ENCODE measurements at places on chromosomes 3 and 15.

DNA sequence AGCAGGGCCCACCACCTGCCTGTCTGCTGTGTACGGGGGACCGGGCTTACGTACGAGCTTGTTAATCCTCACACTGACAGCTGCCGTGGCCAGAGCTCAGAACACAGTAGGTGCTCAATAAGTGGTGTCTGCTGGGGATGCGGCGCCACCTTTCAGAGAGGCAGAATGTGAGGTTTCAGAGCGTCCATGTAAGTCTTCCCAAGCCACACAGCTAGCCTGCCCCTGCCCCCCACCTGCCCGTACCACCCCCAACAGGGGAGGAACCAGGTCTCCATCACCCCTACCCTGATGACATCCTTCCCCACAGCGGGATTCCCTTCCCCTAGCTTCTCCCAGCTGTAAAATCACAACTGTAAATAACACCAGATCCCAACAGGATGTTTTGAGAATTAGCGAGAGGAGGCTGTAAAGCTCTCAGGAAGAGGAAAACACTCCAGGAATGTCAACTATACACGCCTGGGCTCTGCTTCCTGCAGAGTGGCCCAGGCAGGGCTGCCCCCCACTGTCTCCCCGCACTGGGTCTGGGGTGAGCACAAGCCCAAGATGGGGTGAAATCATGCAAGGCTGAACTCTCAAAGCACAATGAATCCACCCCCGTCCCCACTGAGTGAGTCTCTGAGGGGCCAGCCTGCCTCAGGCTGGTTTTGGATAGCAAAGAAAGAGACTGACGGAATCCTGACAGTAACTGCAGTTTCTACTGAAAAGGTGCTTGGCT lies 250.1 kb upstream of the LYSMD4 start:
- no peak for DNase-seq

DNA sequence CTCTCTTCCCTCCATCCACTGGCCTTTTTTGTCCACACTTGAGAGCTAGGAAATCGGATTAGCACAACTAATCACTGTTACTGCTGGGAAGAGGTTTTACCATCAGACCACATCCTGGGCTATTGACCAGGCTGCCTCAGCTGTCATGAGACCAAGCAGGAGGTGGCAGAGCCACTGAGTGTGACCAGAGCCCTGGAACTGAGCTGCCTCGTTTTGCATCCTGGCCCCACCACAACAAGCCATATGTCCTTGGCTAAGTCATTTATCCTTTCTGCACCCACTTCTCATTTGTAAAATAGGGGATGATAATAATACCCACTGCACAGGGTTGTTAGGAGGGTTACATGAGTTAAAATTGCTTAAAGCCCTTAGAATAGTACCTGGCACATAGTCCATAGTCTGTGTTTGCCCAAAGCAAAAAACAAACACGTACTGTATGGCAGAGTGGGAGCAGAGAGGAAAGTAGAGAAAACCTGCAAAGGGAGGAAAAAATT lies 34.1 kb downstream of the TMEM158 start:
- no peak for DNase-seq

DNA sequence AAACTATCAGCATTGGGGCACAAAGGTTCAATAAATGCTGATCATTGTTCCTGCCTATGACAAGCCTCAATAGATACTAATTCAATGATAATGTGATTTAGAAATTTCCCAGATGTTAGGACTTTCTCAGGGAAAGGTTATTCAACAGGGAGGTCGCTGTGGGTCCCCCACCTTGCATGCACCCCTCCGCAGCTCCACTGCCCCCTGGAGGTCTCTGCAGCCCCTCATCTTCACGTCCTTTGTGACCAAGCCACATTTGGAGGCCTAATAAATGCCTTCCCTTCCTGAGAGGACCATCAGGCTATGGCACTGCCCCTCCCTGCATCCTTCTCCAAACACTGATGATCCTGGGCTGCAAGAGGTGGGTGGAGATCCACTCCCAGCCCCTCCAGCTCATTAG lies 50.2 kb downstream of the NOX5 start:
- DNase-seq = no peak

GRCh38 chr3:128991355-128991895 lies 2.5 kb downstream of the CFAP92 start:
- no peak for DNase-seq

- DNase-seq = no peak
These were observed 459.2 kb upstream of the ARRDC4 start for GRCh38 chr15:97501291-97501690.

- peak; percentile 40 for DNase-seq
These were observed 182.3 kb upstream of the NDN start for GRCh38 chr15:23869396-23869795.

DNA sequence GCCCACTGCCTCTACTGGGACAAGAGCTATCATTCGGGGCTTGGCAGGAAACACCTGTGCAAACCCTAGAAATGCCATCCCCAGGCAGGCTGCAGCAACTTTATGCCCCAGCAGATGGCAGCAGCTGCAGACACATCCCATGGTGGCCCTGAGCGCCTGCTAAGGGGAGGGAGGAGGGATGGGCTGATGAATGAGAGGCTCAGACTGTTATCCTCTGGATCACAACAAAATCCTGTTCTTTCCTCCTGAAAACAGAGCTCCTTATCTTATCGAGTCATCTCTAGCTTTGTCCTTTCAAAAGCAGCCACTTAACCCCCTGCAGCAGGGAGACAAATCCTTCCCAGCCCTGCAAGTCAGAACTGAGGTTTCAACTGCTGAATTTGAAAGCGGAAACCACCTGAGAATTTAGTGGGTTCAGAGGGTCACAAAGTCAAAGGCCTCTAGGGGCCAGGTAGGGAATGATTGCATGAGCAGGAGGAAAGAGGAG lies 90.6 kb upstream of the PROK2 start:
- DNase-seq = peak; percentile 86

- DNase-seq = peak; percentile 87
These were observed 98.0 kb upstream of the TLE3 start for GRCh38 chr15:70195587-70196305.

- DNase-seq = no peak
These were observed 115.9 kb downstream of the DCLK3 start for GRCh38 chr3:36648241-36649034.

- no peak for DNase-seq
These were observed 106.0 kb downstream of the PGPEP1L start for GRCh38 chr15:98901434-98902072.

DNA sequence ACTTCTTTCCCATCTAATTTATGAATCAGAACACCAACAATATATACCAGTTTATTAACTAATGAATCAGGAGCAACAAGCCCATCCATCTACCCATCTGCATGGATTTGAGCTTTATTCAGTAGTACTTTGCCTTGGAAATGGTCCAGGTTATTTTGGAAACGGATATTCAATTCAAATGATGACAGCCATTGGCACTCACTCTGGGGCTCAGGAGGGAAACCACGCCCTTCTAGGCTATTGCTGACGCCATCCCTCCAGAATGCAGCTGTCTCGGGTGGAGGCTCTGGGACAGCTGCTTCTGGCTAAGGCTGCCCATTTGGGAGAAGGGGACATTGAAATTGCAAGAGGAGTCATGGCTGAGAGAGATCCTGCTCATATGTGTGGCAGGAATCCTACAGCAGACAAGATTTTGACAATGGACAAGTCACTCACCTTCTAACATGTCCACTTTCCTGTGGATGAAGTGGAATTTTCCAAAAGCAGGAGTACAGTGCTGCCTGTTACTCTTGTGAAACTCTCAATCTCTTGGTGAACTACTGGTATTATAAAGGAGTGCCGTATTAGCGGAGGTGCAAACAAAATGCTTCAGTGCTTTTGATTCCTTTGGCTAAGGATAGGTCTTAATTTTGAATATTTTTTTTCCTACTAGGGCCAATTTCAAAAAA lies 29.3 kb upstream of the TRAK1 start:
- peak; percentile 91 for DNase-seq

DNA sequence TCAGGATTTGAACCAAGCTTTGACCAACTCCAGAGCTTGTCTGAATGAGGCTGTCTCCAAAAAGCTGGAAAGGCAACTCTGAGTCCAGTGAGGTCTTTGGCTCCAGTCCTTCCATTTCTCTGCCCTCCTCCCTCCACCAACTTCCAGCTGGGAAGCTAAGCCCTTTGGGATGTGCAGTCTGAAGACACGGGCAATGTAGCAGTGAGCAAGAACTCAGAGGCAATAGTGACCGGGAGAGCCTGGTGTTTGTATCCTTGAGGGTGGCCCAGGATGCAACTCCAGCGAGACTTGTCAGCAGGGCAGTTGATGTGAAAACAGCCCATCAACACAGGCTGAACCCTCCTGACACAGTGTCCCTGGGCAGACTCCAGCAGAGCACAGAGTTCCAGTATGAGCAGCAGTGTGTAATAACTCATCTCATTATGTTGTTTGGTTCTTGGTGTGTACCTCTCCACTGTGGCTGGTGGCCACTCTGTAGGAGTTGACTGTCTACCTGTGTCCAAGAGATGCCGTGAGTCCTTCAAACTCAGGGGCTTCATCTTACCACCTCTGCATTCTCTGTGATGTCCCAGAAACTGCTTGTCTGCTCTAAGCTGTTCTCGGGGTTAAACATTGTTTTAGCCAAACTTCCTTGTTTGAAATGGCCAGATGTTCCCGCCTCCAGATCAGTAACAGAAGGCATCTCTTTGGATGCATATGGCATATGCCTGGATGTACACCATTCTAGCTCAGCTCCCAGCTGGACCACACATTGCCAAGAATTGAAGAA lies 6.6 kb downstream of the CDCP1 start:
- no peak for DNase-seq

- no peak for DNase-seq
These were observed 613.3 kb upstream of the GOLIM4 start for GRCh38 chr3:168709073-168709472.

Measured in adrenal gland (tissue), 19 donors.